ENCODE measurements at places on chromosomes 3 and 15.

GRCh38 chr3:72533591-72534473 is 314.4 kb downstream of the SHQ1 start:
- no peak overlapping the region for H3K4me3 ChIP-seq
- DNase-seq, result no peak
- H3K36me3 ChIP-seq, result no peaks in the 10 kb centered on the region
- H3K27me3 ChIP-seq, result no peaks in the 10 kb centered on the region
- no peak overlapping the region for H3K27ac ChIP-seq
- no peaks in the 10 kb centered on the region for H3K4me1 ChIP-seq

GRCh38 chr15:96501362-96501761 is 170.9 kb downstream of the NR2F2 start:
- no peaks in the 10 kb centered on the region for H3K36me3 ChIP-seq
- H3K4me3 ChIP-seq, result no peak overlapping the region
- H3K27ac ChIP-seq, result no peak overlapping the region
- no peaks in the 10 kb centered on the region for H3K27me3 ChIP-seq
- DNase-seq, result no peak

- H3K4me1 ChIP-seq, result peaks cover 35% of the 10 kb centered on the region
- no peak overlapping the region for H3K4me3 ChIP-seq
- no peaks in the 10 kb centered on the region for H3K27me3 ChIP-seq
Measured at GRCh38 chr15:89998923-89999675, 2.0 kb upstream of the ZNF710 start.

GRCh38 chr3:122310361-122310760 is 14.7 kb upstream of the CSTA start:
- H3K4me1 ChIP-seq, result no peaks in the 10 kb centered on the region
- H3K36me3 ChIP-seq, result no peaks in the 10 kb centered on the region
- H3K27me3 ChIP-seq, result no peaks in the 10 kb centered on the region
- H3K4me3 ChIP-seq, result no peak overlapping the region
- no peak overlapping the region for H3K27ac ChIP-seq
- no peak for DNase-seq

GRCh38 chr15:90153658-90154057 is 47.5 kb upstream of the SEMA4B start:
- H3K36me3 ChIP-seq, result no peaks in the 10 kb centered on the region
- no peak overlapping the region for H3K27ac ChIP-seq
- no peak for DNase-seq

- no peak for DNase-seq
- H3K27ac ChIP-seq, result no peak overlapping the region
- no peak overlapping the region for H3K4me3 ChIP-seq
- H3K27me3 ChIP-seq, result no peaks in the 10 kb centered on the region
Measured at GRCh38 chr3:24853685-24854490, 359.2 kb upstream of the THRB start.

- no peak for DNase-seq
- no peak overlapping the region for H3K4me3 ChIP-seq
- H3K27me3 ChIP-seq, result no peaks in the 10 kb centered on the region
- no peaks in the 10 kb centered on the region for H3K36me3 ChIP-seq
- H3K4me1 ChIP-seq, result no peaks in the 10 kb centered on the region
Measured at GRCh38 chr15:86213420-86213819, 133.7 kb downstream of the AGBL1 start.

DNA sequence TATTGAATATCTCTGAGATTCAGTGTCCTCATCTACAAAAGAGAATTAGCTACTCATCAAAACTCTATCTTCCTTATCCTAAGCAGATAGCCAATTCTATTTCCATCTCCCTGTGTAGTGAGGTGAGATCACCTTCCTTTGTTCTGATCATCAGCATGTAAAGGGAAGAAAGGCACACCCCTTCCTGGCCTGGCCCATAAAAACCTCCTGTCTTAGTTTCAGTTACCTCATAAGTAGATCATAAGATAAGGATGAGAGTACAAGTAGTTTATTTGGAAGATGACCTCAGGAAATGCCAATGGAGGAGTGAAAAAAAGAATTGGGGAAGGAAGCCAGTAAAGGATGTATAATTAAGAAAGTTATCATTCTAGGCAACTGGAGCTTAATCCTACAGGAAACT is 114.5 kb upstream of the GADL1 start:
- no peak overlapping the region for H3K27ac ChIP-seq
- no peaks in the 10 kb centered on the region for H3K27me3 ChIP-seq
- no peaks in the 10 kb centered on the region for H3K4me1 ChIP-seq
- no peaks in the 10 kb centered on the region for H3K36me3 ChIP-seq

GRCh38 chr3:181703601-181704420 is 7.9 kb upstream of the SOX2 start:
- H3K27me3 ChIP-seq, result peaks cover 76% of the 10 kb centered on the region
- peaks cover 19% of the 10 kb centered on the region for H3K4me1 ChIP-seq
- H3K4me3 ChIP-seq, result peak overlapping the region; percentile 42
- peaks cover 7% of the 10 kb centered on the region for H3K36me3 ChIP-seq
- DNase-seq, result no peak

- H3K27ac ChIP-seq, result no peak overlapping the region
- peaks cover 5% of the 10 kb centered on the region for H3K4me1 ChIP-seq
- peak; percentile 70 for DNase-seq
- no peak overlapping the region for H3K4me3 ChIP-seq
Measured at GRCh38 chr3:40847551-40847992, 322.8 kb downstream of the ZNF621 start.

GRCh38 chr3:63324621-63325020 is 46.5 kb downstream of the SYNPR start:
- no peak overlapping the region for H3K4me3 ChIP-seq
- no peaks in the 10 kb centered on the region for H3K4me1 ChIP-seq
- H3K36me3 ChIP-seq, result no peaks in the 10 kb centered on the region
- no peak for DNase-seq

DNA sequence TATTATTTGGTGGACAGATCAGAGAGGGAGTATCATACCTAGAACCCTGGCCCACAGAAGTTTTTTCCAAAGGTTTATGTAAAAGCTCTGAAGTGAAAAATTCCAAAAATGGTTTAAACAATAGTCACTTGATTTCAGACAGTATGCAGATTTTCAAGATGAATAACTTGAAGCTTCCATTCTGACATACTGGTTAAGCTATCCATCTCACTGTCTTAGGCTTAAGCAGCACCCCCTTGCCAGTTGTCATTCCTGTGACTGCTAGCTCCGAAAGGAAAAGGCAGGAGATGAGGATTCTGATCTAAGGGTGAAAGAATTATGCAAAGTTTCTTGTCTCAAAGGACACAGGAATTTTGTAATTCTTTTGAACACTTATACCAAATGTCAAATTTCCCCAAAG is 337.5 kb upstream of the THBS1 start:
- no peaks in the 10 kb centered on the region for H3K4me1 ChIP-seq
- H3K4me3 ChIP-seq, result no peak overlapping the region
- H3K27me3 ChIP-seq, result no peaks in the 10 kb centered on the region
- H3K27ac ChIP-seq, result no peak overlapping the region

DNA sequence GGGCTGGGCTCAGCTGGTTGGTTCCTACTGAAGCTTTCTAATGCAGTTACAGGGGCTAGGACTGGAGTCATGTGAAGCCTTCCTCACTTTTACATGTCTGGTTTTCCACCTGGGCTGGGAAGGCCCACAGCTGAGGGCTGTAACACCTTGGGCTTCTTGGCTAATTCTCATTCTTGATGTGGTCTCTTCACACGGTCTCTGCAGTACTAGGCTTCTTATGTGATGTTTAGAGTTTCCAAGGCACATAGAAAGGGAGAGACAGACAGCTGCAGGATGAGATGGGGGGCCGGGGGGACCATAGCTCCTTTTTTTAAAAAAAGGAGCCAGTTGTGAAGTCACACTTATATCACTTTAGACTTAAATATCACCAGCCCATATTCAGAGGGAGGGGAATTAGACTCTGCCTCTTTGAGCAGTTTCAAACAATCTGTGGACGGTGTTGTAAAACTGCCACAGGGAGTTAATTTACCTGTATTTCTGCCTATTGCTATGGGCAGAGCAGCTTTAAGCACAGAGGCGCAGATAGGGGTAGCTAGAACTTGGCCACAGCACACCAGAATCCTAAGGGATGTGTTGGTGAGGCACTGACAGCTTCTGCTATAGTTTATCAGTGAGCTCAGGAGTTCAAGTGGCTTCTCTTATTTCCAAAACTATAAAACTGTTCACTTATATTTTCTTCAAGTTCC is 46.7 kb downstream of the NKIRAS1 start:
- DNase-seq, result no peak
- no peaks in the 10 kb centered on the region for H3K27me3 ChIP-seq
- H3K36me3 ChIP-seq, result no peaks in the 10 kb centered on the region
- H3K4me3 ChIP-seq, result no peak overlapping the region

DNA sequence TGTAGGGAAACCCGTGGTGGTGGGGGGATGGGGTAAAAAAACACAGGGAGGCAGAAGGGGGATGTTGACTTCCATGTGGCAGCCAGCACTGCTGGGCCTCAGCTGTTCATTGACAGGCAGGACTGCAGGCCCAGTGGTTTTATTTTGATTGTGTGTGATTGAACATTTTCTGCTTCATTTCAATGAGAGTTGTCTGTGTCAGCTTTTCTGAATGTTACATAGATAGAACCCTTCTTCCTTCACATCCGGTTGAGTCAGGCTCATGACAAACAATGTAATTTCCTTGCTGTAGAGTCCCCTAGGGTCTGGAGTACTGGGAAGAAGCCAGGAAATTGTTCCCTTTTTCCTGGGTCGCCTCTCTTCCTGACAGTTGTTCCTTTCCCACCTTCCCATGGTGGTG is 8.2 kb upstream of the RPP25 start:
- no peaks in the 10 kb centered on the region for H3K36me3 ChIP-seq
- no peak overlapping the region for H3K4me3 ChIP-seq
- no peak overlapping the region for H3K27ac ChIP-seq
- peaks cover 3% of the 10 kb centered on the region for H3K4me1 ChIP-seq
- peaks cover 2% of the 10 kb centered on the region for H3K27me3 ChIP-seq

- H3K27ac ChIP-seq, result no peak overlapping the region
- H3K4me3 ChIP-seq, result no peak overlapping the region
- H3K36me3 ChIP-seq, result no peaks in the 10 kb centered on the region
- peaks cover 2% of the 10 kb centered on the region for H3K27me3 ChIP-seq
Measured at GRCh38 chr3:186121968-186122367, 13.1 kb upstream of the ETV5 start.

DNA sequence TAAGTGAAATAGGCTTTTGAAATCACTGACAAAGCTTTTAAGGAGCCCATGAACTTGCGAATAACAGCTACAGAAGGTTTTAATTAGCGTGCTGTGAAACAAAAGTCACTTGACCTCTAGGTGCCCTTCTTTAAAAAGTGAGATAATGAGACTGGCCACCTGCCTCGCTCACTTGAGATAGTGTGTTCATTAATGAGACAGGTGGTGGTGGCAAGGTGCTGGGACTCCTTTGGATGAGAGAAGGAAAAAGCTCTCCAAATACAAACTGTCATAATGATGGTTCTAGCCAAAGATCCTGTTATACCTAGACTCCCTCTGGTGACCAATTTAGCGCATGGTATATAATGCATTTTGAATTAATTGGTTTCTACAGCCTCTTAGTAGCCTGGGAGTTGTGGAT is 22.7 kb upstream of the IREB2 start:
- no peaks in the 10 kb centered on the region for H3K36me3 ChIP-seq
- H3K4me1 ChIP-seq, result peaks cover 4% of the 10 kb centered on the region
- peak overlapping the region; percentile 29 for H3K27ac ChIP-seq
- H3K27me3 ChIP-seq, result peaks cover 3% of the 10 kb centered on the region
- no peak overlapping the region for H3K4me3 ChIP-seq

GRCh38 chr15:40065166-40065565 is 26.2 kb upstream of the SRP14 start:
- H3K4me1 ChIP-seq, result peaks cover 38% of the 10 kb centered on the region
- H3K27me3 ChIP-seq, result peaks cover 2% of the 10 kb centered on the region
- H3K27ac ChIP-seq, result no peak overlapping the region
- no peak for DNase-seq

- peaks cover 25% of the 10 kb centered on the region for H3K36me3 ChIP-seq
- H3K27me3 ChIP-seq, result no peaks in the 10 kb centered on the region
Measured at GRCh38 chr3:52606373-52607085, 70.1 kb downstream of the UQCC5 start.

DNA sequence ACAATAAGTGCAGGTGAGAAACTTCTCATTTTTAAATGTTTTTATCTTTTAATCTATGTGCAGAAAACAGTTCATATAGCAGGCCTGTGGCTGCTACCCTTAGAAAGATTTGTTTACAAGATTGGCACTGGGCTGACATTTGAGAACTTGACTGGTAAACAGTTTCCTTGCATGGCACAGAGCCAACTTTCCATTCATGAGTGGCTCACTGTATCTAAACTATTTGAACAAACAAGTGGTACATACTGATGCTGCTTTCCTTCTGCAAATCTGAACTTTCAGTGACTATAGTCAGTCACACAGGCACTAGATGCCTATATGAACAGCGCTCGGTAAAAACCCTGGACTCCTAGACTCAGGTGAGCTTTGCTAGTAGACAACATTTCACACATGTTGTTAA is 6.3 kb upstream of the GTPBP8 start:
- H3K4me3 ChIP-seq, result no peak overlapping the region
- H3K27me3 ChIP-seq, result no peaks in the 10 kb centered on the region
- H3K36me3 ChIP-seq, result no peaks in the 10 kb centered on the region
- no peaks in the 10 kb centered on the region for H3K4me1 ChIP-seq
- DNase-seq, result peak; percentile 49
- peak overlapping the region; percentile 11 for H3K27ac ChIP-seq

GRCh38 chr3:156218353-156218744 is 98.0 kb downstream of the KCNAB1 start:
- no peak overlapping the region for H3K4me3 ChIP-seq
- H3K27ac ChIP-seq, result no peak overlapping the region
- no peaks in the 10 kb centered on the region for H3K4me1 ChIP-seq
- no peaks in the 10 kb centered on the region for H3K27me3 ChIP-seq
- DNase-seq, result no peak
- no peaks in the 10 kb centered on the region for H3K36me3 ChIP-seq

GRCh38 chr3:165895919-165896318 is 58.7 kb upstream of the BCHE start:
- DNase-seq, result no peak
- H3K36me3 ChIP-seq, result no peaks in the 10 kb centered on the region
- no peaks in the 10 kb centered on the region for H3K27me3 ChIP-seq
- H3K27ac ChIP-seq, result no peak overlapping the region

- no peak overlapping the region for H3K27ac ChIP-seq
- H3K36me3 ChIP-seq, result no peaks in the 10 kb centered on the region
- no peak for DNase-seq
- H3K4me1 ChIP-seq, result no peaks in the 10 kb centered on the region
- H3K4me3 ChIP-seq, result no peak overlapping the region
- H3K27me3 ChIP-seq, result no peaks in the 10 kb centered on the region
Measured at GRCh38 chr3:43616034-43616433, 5.8 kb downstream of the ANO10 start.

- H3K36me3 ChIP-seq, result peaks cover 94% of the 10 kb centered on the region
- peak overlapping the region; percentile 95 for H3K27ac ChIP-seq
- peaks cover 86% of the 10 kb centered on the region for H3K4me1 ChIP-seq
- H3K4me3 ChIP-seq, result peak overlapping the region; percentile 11
Measured at GRCh38 chr3:134364061-134364935, 9.9 kb downstream of the AMOTL2 start.

GRCh38 chr3:153210146-153210545 is 48.1 kb downstream of the RAP2B start:
- no peaks in the 10 kb centered on the region for H3K27me3 ChIP-seq
- no peaks in the 10 kb centered on the region for H3K36me3 ChIP-seq
- no peak overlapping the region for H3K27ac ChIP-seq

- H3K27me3 ChIP-seq, result no peaks in the 10 kb centered on the region
- H3K27ac ChIP-seq, result no peak overlapping the region
- H3K4me3 ChIP-seq, result no peak overlapping the region
- no peak for DNase-seq
- peaks cover 19% of the 10 kb centered on the region for H3K36me3 ChIP-seq
- H3K4me1 ChIP-seq, result no peaks in the 10 kb centered on the region
Measured at GRCh38 chr3:194587438-194587931, 45.7 kb downstream of the TMEM44 start.

- peak overlapping the region; percentile 58 for H3K4me3 ChIP-seq
- H3K36me3 ChIP-seq, result no peaks in the 10 kb centered on the region
- H3K27me3 ChIP-seq, result no peaks in the 10 kb centered on the region
- peaks cover 17% of the 10 kb centered on the region for H3K4me1 ChIP-seq
- peak overlapping the region; percentile 26 for H3K27ac ChIP-seq
- DNase-seq, result peak; percentile 53
Measured at GRCh38 chr3:194485881-194486539, 792 bp downstream of the ATP13A3 start.

Measured in spinal cord (tissue), 10 donors.